ENCODE measurements at places on chromosomes 4 and X.
A peak's percentile ranks its signal among the peaks of the same experiment; 100 is the strongest.

- DNase-seq, result no peak
Measured at GRCh38 chrX:124414281-124414680, 67.9 kb downstream of the SH2D1A start.

DNA sequence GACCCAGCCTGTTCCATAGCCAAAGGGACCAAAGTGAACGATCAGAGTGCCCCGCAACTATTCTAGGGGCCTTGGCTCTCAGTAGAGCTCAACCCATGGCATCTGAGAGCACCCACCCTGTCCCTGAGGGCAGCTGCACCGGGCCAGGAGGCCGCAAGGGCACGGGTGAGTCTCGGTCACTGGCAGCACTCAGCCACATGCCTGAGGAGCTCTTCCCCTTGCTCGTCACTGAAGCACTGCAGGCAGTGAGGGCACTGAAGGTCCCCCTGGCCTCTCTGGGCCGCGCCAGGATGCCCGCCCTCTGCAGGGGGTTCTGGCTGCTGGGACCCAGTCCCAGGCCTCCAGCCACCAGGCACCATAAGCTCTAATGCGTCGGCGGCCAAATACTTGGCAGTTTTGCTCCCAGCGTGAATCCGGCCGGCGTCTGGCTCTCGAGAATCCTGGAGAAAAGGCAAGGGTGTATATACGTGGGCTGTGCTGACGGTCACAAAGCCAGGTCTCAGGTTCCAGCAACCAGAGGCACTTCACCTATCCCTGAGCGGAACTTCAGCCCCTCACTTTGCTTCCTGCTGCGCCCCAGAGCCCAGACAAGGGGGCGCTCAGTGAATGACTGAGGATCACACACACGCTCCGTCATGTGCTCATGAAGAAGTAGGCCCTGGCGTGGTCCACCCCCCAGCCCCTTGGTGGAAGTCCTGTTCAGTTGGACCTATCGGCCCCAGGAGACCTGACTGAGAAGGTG lies 13.9 kb downstream of the TNIP2 start:
- no peak for DNase-seq

- no peak for DNase-seq
Measured at GRCh38 chrX:66915893-66916292, 277.0 kb upstream of the EDA2R start.

GRCh38 chr4:34771632-34772031 lies 1472.7 kb downstream of the ARAP2 start:
- DNase-seq, result no peak

DNA sequence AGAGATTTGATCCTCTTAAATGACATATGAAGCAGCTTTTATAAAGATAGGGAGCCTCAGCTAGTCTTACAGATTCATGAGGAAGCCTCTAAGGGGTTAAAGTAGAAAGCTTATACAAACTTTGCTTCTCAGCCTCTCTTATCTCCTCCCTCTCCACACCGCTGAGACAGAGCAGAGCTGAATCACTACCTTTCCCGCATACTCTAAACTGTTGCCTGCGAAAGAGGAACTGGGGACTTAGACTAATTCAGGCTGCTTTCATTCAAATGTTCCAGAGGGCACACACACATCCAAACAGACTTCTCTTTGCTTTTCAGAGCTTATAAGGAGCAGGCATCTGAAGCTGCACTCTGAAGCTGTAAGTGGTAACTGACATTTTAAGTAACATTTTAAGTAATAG lies at the start of gene SERTM2:
SERTM2 (plus strand) TSS at position 169 of the 400 bp plus-strand sequence. CDS start 7,213 bp downstream, outside the sequence.
- DNase-seq, result peak; percentile 26

DNA sequence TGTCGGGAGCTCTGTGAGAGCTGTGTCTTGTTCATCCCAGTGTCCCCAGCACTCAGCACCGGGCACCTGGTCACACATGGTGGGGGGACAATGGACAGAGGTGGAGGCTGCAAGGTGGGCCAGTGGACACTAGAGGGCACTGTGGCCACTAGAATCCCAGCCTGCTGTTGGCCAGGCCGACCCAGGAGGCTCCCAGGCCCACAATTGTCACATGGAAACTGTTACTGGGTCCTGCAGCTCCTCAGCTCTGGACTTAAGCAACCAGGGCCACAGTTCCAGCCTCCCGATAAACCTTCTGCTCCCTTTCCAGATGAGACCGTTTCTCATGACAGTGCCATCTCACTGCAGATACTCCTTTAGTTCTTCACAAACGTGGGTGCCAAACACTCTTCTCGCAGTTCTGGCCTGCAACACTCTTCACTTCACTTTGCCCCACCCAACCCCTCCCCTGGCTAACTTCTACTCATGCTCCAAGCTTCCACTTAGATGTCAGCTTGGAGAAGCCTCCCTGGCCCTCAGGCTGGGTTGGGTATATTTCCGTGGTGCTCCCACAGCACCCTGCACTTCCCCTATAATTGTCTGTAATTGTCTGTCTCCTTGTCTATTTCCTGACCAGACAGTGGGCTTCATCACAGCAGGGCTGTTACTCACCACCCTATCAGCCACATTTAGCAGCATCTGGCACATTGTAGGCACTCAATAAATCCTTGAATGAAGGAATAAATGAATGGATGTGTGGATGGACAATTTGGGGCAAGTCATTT lies 3.5 kb upstream of the IQSEC2 start:
- peak; percentile 14 for DNase-seq

DNA sequence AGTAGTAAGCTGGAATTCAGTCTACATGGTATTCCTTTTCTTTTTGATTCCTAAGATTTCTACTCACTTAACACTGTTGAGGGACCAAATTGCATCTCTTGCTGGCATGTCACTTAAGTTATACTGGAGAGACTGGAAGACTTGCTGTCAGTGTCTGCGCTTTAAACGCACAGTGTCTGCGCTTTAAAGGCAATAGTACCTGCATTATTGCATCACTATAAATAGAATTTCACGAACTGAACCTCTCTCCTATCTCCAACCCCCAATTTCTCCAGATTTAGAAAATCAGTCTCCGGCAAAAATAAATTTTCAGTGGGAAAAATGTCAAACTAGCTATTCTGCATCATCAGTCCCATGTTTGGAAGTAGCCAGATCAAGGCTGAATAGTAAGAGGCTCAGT lies 21.2 kb downstream of the SMAD1 start:
- DNase-seq, result no peak

GRCh38 chr4:176767183-176767582 lies 25.5 kb downstream of the VEGFC start:
- no peak for DNase-seq

Data from NCI-H524 (cell line).